Daoy (cell line): ENCODE measurements at places on chromosomes 6 and 20. TPM values are rescaled to one million over a fixed set of nuclear protein-coding genes. Genes with fewer than 3 reads are reported as not detected.

GRCh38 chr20:38181207-38181801 is 16.2 kb upstream of the TGM2 start:
- DNase-seq = peak; percentile 55

- no peak for DNase-seq
Observed at GRCh38 chr6:119845161-119845560, 495.6 kb upstream of the MAN1A1 start.

DNA sequence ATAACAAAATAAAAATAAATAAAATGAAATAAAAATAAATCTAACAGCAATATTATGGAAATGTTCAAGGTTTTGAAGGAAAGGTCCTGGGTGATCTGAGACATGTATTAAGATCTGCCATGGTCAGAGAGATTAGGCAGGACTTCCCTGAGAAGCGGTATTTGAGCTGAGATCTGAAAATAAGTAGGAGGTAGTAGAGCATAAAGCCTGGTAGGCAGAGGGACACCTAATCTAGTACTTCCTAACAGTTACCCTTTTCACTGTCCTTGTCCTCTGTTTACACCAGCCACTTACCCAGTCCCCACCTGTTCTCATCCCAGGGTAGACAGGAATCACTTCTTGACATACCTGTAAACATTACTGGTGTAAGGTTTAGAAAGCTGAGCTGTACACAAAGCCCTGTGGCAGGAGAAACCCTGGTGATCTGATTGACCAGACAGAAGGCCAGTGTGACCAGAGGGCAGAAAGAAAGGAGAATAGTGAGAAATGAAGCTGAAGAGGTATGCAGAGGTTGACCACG is 8.3 kb upstream of the ZNF318 start:
- DNase-seq = no peak

DNA sequence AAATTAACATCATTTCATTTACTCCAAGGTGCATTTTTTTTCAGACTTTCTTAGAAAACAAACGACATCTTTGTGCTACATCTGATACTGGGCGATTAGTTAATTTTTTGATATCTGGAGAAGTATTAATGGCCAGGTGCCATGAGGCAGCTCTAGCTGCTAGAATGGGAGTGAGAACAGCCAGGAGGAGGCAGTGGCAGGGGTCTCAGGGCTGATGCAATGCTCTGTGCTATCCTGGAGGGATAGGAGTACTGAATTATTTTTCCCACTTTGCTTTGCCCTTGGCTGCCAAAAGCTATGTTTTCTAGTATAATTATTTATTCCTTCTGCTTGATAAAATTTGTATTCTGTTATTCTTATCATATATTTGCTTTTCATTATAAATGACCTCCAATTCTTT is 133.6 kb upstream of the NOX3 start:
- DNase-seq = no peak

DNA sequence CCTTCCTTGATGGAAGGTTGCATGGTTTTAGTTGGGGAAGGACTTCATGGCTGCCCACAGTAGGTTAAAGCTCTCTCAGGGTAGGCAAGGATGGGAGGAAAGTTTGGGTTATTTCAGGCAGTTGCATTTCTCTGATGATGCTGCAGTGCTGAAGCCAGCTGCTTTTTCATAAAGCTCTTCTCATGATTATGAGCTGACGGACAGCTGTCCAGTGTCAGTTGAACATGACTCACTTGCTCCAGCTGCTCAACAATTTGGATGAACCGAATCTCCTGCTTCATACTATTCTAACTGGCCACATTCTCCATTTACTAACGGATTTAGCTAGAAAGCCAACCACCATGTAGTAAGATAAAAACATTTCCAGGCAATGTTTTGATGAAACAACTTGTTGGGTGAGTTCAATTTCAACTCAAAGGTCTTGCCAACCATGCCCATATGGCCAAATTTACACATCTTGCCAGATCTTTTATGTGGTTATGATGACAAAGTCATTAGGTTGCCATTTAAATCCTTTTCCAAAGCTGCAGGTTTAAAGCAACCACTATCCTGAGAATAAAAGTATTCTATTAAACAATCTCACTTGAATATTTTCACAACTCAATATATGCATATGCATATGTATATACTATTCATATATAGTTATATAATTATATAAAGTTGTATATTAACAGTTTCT is 125.9 kb downstream of the HS3ST5 start:
- DNase-seq = no peak

GRCh38 chr6:137025786-137026730 is 18.7 kb downstream of the IL20RA start:
- DNase-seq = peak; percentile 62

DNA sequence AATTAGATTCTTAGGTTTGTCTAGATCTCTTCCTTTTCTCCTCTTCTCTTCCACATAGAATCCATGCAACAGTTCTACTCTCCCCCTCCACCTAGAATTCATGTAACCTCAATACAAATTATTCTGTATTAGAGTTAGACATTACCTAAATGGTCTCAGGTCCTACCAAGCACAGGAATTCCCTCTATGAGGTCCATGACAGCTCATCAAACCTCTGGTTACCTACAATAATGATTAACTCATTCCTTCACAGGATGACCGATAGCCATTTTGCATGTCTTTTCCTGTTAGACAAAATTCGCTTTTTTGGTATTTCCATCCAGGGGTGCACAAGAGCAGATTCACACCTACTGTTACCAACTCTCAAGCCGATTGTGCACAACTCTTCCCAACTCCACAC is 27.4 kb upstream of the BMP2 start:
- no peak for DNase-seq

GRCh38 chr6:25295651-25296050 is 16.5 kb downstream of the CARMIL1 start:
- no peak for DNase-seq

The MYL9 gene
- total RNA-seq = 15.1 and 29.0 TPM in 2 replicates

The CLPSL2 gene
- not detected in 2 replicates for total RNA-seq
